Keratinocyte (primary cell): ENCODE measurements at places on chromosomes 5 and 9.
A peak's percentile ranks its signal among the peaks of the same experiment; 100 is the strongest.

GRCh38 chr9:135186248-135187164, 99.0 kb downstream of the OLFM1 start:
- no peak for DNase-seq

GRCh38 chr5:111143910-111144309, 51.8 kb downstream of the WDR36 start:
- peak; percentile 55 for DNase-seq

DNA sequence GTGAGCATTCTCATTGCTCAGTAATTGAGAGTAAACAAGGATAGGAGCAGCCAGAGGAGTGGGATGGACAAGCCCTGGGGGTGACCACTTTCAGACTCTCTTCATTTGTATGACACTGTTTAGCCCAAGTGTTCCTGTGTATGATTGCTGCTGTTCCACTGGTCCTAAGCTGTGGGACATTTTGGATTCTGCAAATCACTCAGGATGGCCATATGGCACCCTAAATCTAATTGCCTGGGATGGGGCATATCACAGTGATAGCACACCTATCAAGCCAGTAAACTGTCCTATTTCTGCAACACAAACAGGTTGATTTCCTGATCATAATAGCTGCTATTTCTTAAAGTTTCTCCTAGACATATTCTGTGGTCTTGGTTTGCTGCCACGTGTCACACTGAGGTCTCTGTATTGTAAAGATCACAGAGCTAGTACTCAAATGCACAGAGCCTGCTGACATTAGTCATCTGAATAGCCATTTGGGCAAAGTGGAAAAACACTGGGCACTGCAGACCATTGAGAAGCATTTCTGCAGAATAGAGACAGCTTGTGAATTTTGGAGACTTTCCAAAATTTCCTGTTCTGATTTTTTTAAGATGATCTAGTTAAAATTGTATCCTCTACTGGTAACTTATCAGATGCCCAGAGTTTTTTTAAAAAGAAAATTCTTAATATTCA, 320.2 kb downstream of the RFX3 start:
- DNase-seq, result no peak

DNA sequence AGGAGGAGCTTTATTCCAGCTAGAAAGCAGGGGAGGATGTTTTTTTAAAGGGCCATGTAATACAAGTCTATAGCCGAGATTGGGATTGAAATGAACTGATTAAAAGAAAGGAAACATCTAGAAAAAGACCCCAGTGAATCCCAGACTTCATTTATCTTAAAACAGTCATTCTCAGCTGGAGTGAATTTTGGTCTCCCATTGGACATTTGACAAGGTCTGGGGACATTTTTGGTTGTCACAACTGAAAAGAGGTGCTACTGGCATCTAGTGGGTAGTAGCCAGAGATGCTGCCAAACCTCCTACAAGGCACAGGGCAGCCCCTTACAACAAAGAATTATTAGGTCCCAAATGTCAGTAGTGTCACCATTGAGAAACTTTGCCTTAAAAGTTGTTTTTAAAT, 16.3 kb upstream of the SPINK4 start:
- no peak for DNase-seq

- DNase-seq, result peak; percentile 50
These were observed 78.3 kb upstream of the TRIO start for GRCh38 chr5:14064841-14065240.

DNA sequence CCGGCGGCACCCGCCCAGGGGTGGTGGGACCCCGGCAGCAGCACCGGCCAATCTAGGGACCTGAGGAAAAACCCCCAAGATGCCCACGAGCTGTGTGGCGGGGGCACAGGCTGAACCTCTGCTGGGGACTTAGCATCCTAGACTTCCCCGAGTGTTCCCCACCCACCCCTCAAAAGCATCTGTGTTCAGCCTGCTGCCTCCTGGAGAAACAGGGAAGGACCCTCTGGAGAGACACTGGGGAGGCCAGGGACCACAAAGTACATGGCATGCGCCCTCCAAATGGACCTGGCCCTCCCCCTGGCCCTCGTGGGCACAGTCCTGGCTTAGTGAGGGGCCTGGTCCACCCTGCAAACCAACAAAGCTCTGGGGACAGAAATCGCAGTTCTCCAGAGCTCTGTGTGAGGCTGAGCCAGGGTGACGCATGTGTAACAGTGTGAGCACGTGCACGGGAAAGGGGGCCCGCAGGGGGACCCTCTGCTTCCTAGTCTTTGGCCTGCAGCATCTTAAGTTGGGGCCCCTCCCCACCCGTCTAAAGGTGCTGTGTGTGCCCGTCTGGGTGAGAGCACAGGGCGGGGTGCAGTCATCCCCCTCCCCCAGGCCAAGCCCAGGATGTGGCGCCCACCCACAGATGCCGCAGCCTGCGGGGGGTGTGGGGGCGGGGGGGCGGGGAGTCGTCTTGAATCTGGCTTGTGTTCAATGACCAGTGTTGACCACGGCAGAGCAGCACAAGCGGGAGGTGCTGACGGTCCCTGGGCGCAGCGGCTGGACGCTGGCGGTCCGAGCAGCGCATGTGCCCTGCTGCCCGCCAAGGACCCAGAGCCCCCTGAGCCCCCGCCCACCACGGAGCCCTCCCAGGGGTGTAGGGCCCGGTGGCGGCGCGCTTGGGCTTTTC, 672 bp upstream of the KCNT1 start:
- no peak for DNase-seq

- DNase-seq, result no peak
These were observed 1111.9 kb downstream of the MAT2B start for GRCh38 chr5:164617290-164617689.

DNA sequence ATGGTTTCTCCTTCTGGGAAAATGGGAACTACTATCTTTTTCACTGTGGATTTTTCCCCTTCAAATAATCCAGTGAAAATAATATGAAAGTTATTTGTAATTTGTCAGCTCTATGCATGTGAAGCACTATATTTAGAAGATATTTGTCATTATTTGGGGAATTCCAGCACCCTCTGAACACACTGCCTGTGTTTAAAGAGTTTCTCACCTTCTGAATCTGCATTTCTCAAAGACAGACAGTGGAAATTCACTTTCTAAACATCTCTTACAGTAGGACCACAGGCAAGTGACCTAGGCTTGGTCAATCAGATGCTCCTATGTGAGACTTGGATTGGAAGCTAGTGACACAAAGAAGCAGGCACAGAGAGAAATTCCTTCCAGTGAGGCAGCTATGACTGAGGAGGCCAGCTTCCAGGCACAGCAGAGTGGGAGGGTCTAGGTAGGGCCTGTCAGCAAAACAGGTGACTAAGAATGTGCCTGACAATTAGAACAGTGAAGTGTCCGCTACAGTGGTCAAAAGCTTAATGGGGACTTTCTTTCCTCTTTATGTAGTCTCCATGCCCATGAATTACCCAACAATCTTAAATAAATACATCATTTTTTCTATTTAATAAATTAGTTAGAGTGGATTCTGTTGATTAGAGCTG, 167.2 kb downstream of the HMHB1 start:
- DNase-seq, result no peak

DNA sequence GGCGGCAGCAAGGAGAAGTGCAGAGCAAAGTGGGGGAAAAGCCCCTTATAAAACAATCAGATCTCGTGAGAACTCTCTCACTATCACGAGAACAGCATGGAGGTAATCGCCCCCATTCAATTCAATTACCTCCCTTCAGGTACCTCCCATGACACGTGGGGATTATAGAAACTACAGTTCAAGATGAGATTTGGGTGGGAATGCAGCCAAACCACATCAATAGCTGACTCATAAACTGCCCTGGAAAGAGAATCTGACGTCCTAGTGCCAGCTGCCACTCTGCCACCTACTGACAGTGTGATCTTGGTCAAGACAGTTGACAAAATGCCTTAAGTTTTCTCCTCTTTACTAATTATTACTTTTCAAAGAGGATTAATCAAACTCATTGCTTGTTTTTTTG, 128.3 kb downstream of the GPBP1 start:
- DNase-seq, result no peak
